ENCODE measurements at places on chromosomes 4 and X. TPM values are rescaled to one million over a fixed set of nuclear protein-coding genes. Genes with fewer than 3 reads are reported as not detected.

DNA sequence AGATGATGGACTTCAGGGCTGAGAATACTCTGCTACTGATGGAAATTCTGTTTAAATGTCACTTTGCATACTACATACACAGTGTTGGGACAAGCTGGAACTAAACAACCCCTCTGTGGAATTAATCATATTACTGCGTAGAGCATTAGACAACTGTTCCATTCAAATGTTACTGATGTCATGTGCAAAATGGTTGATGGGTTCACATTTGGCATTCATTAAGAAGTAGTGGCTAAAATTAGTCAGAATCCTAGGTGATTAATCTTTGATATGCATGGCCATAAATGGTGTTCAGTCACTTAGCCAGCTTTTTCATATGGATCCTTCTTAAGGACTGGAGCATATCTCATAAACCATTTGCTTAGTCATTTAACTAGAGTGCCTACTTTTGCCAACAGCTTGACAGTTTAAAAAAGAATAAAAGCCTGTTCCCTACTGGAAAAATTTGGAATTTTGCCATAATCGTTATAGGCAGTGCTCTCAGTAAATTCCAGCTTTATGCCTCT, 105.2 kb downstream of the RNF150 start:
- no peak for DNase-seq

DNA sequence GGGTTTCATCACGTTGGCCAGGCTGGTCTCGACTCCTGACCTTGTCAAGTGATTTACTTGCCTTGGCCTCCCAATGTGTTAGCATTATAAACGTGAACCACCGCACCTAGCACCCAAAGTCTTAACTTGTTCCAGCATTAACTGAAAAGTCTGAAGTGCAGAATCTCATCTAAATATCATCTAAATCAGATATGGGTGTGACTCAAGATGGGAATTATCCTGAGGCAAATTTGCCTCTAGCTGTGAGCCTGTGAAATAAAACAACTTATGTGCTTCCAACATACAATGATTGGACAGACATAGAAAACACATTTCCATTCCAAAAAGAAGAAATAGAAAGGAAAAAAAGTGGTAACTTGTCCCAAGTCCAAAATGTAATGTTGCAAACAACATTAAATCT, 641.1 kb upstream of the ATOH1 start:
- no peak for DNase-seq

- no peak for DNase-seq
Observed at GRCh38 chr4:100823066-100823992, 305.5 kb upstream of the EMCN start.

- no peak for DNase-seq
Observed at GRCh38 chr4:176357359-176358082, 37.8 kb downstream of the SPCS3 start.

Gene CSAG1
- total RNA-seq = not detected
